ENCODE measurements at places on chromosomes 4 and X.

DNA sequence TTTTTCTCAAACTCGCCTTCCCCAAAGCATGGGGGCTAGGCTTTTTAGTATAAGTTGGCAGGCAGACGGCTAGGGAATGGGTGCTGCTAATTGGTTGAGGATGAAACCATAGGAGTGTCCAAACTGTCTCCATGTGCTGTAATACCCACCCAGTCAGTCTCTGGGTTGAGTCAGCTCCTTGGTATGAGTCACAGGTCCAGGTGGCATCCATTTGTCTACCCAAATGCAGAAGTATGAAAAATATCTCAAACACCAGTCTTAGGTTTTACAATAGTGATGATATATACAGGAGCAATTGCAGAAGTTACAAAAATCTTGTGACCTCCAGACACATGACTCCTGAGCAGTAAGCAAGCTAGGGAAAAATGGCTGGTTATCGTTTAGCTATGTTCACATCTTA, 27.4 kb upstream of the CCSER1 start:
- DNase-seq, result no peak

GRCh38 chr4:26863512-26863911, 2.9 kb downstream of the STIM2 start:
- no peak for DNase-seq

GRCh38 chrX:150833454-150834056, 64.9 kb downstream of the CD99L2 start:
- DNase-seq, result no peak

- no peak for DNase-seq
Observed at GRCh38 chr4:156615066-156615531, 356.5 kb downstream of the PDGFC start.

GRCh38 chr4:2334826-2335728, 73.2 kb upstream of the MXD4 start:
- DNase-seq, result no peak

DNA sequence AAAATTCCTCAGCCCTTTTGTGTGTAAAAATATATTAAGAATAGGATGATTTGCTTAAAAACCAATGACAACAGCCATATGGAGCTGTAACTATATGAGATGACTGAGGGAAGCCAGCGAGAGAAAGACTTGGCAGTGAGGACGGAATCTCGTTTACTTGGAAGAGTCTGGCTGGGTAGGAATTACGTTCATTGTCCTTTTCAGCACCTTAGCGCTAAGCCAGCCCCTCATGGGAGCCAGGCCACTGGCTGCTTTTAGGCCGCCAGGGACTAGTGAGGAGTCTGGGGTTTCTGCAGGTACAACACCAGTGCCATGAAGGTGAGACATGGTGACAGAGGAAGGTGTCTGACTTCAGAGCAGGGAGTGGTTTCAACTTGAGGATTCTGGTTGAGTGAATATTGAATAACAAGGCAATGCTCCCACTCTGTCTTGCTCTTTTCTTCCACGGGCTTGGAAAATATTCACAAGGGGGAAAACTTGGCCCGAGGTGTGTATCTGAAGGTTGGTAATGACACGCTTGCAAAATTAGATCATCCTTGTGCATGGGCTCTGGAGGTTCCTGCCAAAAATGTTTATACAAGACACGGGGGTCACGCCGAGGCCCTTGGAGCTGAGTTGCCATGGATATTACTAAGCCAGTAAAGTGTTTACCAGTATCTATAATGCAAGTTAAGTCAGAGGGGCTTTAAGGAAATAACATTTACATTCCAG, 17.4 kb downstream of the KLF3 start:
- no peak for DNase-seq

DNA sequence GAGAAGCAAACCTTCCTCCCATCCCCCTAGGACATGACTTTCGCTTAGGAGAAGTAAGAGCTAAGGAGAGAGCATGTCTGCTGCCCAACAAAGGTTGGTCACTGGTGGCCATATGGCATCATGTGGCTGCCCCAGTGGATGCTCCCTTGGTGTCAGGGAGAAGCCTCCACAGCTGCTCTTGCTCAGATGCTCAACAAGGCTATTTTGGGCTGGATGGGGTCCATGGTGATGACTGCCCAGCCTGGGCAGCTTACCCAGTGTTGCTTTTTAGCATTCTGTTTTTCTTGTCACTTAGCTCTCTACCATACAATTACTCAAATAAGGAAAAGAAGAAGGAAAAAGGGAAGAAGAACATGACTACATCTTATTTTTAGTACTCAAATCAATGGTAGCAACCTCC, 48.9 kb upstream of the PPARGC1A start:
- DNase-seq, result no peak

DNA sequence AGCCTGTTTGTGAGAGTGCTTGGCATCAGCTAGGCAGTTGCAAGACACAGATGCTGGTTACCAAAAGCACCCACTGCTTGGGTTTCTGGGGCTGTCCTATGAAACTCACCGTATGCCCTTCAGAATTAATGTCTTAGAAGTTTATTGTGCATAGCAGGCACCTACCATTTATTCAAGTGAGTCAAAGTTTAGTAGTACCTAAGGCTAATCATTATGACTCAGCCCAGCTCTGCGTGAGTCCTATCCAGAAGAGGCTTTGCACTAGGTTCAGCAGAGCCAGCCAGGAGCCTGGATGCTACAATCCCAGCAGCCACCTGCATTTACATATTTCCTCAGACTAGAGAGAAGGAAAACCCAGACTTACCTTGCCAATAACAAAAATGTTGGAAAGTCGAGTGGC, 4.2 kb downstream of the RPS4X start:
- DNase-seq, result no peak

- no peak for DNase-seq
Observed at GRCh38 chr4:108270466-108271450, 102.0 kb upstream of the LEF1 start.

GRCh38 chrX:134948333-134949241, 42.2 kb upstream of the SMIM10 start:
- no peak for DNase-seq

- DNase-seq, result no peak
Observed at GRCh38 chr4:25454476-25454875, 77.4 kb downstream of the ANAPC4 start.

DNA sequence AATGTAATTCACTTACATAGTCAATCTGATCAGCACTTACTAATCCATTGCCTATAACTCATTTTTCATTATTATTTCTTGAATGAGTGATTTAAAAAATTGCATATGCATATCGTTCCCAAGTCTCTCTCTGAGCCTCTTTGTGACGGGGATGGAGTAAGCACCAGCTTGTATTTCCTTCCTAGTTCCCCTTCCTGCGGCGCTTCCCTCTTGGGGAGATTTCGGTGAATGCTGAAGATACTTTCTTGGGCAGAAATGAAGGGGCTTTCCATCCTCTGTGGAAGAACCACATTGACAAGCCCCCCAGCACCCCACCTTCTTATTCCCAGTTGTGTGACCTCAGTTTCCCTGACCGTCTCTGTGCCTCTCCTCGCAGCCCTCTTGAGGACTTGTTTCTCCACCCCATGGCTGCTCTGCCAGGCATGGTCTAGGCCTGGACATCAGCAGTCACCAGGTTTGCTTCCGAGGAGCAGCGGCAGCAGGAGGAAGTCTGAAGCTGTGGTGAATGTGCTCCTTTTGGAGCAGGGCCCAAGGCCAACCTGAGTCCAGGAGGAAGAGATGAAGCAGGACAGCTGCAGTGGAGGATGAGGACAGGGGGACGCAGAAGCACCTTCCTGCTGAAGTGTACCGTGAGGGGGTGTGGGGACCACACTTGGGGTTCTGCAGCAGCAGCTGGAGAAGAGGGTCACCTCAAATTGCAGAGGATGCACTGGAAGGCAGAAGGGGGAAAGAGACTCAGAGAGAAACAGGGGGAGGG, 124.9 kb downstream of the IRF2 start:
- no peak for DNase-seq

- no peak for DNase-seq
Observed at GRCh38 chr4:15525080-15525479, 55.4 kb downstream of the CC2D2A start.

- DNase-seq, result no peak
Observed at GRCh38 chr4:36322921-36323354, 41.5 kb downstream of the DTHD1 start.

DNA sequence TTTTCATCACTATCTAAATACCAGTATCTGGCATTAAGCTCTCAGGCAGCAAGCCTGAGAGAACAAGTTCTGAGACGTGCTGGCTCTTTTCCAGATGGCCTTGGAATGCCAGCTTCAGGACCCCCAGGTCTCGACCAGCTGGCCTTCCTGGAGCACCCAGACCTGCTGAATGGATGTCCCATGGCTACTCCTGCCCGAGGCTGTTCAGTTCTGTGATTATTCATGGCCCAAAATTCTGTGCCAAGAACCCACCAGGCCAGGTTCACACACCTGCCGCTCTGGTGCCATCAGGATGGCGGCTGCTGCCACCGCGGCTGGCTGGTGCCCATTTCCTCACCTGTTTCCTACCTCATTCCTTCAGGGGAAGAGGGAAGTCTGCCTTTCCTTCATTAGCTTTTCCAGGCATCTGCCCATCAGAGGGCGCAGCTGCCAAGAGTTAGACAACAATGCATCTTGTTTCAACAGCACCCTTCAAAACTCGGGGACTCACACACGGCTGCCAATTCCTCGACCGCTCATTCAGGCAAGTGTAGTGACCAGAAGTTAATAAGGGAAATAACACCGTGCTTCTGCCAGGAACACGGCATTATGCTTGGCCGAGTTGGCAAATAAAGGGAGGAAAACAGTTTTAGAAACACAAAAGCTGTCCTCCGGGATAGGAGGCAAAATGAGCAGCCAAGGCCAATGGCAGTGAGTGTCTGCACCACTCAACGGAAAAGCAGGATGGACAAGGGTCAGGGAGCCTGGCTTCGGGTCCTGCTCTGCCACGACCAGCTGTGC, 173.8 kb downstream of the NSUN7 start:
- peak; percentile 74 for DNase-seq

DNA sequence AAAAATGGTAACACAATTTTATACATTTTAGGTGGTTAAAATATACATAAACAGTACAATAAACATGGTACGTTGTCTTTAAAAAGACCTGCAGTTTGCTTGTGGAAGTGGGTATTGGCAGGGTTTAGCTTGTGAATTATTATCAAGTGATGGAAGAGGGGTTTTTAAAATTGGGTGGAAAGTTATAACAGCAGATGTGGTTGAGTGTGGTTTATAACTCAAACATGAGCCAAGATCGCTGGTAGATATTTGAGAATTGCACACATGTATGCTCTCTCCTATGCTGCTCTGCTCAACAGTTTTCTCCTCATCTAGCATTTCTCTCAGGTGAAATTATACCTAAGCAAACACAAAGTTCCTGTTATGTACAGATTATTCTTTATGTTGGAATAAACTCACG, 14.0 kb downstream of the EPGN start:
- no peak for DNase-seq

DNA sequence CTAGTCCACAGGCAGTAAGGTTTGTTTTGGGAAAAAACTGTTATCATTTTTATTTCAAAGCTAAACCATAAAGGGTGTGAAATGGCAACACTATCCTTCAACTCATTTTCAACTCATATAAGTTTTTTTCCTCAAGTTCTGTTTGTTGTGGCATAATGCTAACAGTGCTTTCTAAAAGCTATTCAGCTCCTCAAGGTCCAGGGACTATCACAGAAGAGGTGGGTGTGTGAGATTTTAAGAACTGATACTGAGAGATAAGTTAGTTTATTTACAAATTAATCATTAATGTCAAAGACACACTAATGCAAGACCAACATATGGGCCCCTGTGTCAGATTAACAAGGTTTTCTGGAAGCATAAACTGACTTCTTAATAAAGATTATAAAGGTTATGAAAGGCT, 11.8 kb downstream of the UGT2B15 start:
- DNase-seq, result no peak

DNA sequence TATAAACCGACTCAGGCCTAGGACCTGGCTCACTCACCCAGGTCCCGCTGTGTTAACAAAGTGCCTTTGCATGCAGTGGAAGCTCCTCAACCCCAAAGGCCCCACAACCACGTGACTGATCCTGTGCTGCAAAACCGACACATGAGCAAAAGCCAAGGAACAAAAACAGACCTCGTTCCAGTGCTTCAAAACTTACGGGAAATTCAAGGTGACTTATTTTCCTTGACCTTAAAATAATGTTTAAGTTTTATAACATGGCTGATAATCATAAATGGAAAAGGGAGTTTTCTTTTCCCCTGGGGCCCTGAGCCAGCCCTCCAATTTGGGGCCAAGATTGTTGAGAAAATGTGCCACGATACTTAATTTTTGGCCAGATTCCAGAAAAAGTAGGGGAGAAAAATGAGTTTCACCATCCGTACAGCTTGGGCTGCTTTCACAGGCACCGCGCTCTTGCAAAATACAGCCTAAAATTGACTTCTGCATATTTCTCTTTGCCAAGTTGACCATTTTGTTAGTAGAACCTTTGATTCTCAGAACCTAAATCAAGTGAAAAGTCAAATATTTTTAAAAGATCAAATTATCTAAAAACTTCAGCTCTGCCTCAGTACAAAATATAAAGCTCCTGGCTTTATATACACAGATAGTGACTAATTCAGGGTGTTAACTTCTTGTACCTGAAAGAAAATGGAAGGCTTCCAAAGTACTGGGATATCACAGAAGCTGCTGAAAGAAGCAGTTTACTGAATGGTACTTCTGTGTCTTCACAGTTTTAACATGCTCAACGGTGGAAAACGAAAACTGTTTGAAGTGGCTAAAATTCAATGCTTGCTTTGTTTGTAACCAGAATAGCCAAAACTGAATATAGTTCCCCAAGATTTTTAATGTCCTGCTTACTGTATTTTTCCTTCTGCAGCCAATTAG, 93.8 kb downstream of the APBB2 start:
- peak; percentile 25 for DNase-seq

DNA sequence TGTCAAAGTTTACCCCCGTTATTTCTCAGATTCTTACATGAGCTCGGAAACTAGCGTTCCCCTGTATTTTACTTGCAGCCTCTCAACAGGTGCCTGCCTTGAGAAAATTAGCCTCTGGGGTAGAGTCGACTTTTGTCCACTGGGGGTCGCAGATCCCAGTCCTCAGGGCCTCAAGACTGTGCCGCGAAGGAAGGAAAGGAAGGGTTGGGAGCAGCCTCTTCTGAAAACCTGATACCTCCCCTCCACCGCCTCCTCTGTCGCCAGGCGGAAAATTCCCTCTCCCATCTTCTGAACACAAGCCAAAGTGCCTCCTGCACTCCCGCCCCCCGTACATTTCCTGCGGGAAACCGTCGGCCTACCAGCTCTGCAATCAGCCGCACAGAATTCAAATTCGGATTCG, 44.4 kb upstream of the TMSB15B start:
- DNase-seq, result peak; percentile 12

- DNase-seq, result no peak
Observed at GRCh38 chrX:55815546-55815945, 98.0 kb downstream of the RRAGB start.

Data from hippocampal formation (tissue), 2 donors.